ENCODE measurements at places on chromosomes 16 and 17. TPM values are rescaled to one million over a fixed set of nuclear protein-coding genes. Genes with fewer than 3 reads are reported as not detected.

The ADCY9 gene
- 18.6 TPM for total RNA-seq

The CHST4 gene
- not detected for total RNA-seq

The MARF1 gene
- 45.0 TPM for total RNA-seq

The MVP gene
- 42.7 TPM for total RNA-seq

The KRT15 gene
- total RNA-seq: 4.7 TPM

The CPHXL2 gene
- not detected for total RNA-seq

The PHOSPHO1 gene
- total RNA-seq: 2.0 TPM

The KIFC3 gene
- 22.7 TPM for total RNA-seq

The KRT25 gene
- not detected for total RNA-seq

The RNF157 gene
- 1.9 TPM for total RNA-seq

The NQO1 gene
- 12.1 TPM for total RNA-seq

The SNAI3 gene
- total RNA-seq: not detected

The CSH1 gene
- 0.42 TPM for total RNA-seq

The TBX6 gene
- total RNA-seq: 0.79 TPM

The ACSF2 gene
- 23.2 TPM for total RNA-seq

The KCNAB3 gene
- total RNA-seq: 2.3 TPM

The PCGF2 gene
- total RNA-seq: 8.2 TPM

The CORO6 gene
- total RNA-seq: 5.2 TPM

The PRCD gene
- total RNA-seq: 7.1 TPM

All from urinary bladder (tissue), 4 donors.